Head of caudate nucleus (tissue), 42 donors: ENCODE measurements at places on chromosomes 13 and 19.

GRCh38 chr13:28401303-28402056 is 93.4 kb downstream of the FLT1 start:
- DNase-seq = no peak

GRCh38 chr19:54248016-54248601 is 5.5 kb upstream of the LILRA6 start:
- peak; percentile 24 for DNase-seq

DNA sequence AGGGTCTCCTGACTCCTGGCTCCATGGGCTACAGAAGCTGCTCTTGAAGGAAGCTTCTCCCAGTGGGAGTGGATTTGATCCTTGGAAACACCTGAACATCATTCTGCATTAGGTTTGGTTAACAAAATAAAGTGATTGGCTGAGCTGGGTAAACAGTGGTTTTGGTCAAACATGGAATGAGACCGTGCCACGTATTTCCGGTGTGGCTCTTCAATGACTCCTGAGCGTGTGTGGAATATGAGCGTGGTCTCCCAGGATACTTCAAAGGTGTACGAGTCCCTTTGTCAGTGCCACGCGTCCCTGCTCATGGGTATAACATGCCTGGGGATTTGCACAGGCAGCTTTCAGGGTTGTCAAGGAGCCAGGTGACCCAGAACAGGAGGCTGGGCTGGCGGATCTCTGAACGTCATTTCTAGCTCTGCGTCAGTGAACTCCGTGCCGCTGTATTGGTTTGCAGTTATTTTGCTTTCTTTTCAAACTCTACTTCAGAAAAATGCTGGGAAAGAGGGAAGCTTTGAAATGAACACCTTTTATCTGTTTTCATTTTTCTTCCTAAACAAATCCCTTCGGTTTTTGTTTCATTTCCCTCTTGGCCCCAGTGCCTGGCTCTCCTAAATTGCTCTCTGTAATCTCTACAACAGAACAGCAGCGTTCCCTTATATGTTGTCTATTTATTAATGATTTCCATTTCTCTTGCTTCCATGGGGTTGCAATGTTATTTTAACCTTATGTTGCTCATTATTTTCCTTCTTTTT is 26.3 kb upstream of the GJB6 start:
- DNase-seq = no peak

DNA sequence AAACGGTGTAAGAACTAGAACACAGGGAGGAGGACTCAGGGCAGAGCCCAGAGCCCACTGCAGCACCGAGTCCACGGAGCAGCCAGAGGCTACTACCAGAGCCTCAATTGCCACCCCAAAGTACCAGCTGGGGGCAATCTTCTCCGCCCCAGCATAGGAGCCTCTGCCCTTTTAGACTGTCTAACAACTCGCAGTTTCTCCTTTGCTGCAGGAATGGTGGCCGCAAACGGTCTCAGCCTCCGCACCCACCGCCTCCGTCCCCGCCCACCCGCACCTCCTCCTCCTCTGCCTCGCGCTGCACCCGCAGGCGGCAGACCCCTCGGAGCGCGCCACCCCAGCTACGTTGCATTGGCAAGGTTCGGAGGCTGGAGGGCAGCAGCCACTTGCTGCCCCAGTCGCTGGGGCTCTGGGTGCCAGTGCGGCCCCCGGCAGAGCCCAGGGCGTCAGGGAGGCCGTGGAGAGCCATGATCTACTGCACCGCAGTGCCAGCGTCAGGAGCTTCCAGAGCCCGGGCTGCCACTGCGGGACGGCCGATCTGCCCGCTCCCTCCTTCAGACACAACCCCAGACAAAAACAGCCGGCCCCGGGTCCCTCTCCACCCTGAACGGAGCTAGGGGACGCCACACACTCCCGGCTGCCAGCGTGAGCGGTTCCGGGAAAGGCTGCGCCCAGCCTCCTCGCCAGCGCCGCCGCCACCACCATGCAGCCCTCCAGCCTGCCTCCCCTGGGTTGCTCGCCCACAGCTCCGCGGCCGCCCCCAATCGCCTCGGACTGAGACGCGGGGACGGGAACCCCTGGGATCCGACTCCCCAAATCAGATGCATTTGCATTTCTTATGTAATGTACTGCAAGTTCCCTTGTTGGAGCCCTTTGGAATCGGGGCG is 1.8 kb downstream of the FGF14 start:
- DNase-seq = peak; percentile 55

DNA sequence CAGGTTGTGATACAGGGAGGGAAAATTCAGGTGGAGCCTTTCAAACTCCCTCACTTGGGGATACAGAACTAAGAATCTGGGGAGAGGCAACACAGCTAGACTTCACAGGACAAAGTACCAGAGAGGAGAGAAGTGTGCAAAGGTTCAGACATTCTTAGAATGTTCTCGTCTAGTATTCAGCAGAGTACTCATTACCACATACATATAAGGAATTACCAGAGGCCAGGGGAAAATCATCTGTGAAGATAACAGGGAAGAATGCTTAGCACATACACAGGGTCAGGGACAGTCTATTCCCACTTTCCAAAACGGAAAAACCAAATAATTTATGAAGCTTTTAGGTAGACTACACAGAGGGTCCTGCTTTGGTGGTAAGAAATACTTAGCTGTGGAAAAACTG is 58.1 kb downstream of the TRPC4 start:
- no peak for DNase-seq

- DNase-seq = peak; percentile 4
These were observed 117.2 kb upstream of the ARGLU1 start for GRCh38 chr13:106685143-106685542.

DNA sequence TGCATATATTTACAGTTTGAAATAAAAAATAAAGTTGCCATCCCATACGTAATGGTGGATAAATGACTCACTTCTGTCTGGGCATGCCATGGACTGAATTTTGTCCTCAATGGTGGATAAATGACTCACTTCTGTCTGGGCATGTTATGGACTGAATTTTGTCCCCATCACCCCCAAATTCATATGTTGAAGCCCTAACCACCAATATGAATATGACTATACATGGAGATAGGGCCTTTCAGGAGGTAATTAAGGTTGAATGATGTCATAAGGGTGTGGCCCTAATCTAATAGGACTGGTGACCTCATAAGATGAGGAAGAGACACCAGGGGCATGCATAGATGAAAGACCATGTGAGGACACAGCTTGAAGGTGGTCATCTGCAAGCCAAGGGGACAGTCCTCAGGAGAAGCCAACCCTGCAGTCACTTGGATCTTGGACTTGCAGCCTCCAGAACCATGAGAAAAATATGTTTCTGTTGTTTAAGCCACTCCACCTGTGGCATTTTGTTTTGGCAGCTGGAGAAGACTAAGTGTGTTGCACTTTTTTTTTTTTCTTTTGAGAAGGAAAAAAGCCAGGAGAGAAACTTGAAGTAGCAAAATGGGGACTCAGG is 41.8 kb downstream of the RFC3 start:
- DNase-seq = no peak

GRCh38 chr13:95471960-95472359 is 80.6 kb upstream of the CLDN10 start:
- DNase-seq = no peak

GRCh38 chr19:6023085-6023682 is 45.2 kb upstream of the RANBP3 start:
- DNase-seq = no peak

DNA sequence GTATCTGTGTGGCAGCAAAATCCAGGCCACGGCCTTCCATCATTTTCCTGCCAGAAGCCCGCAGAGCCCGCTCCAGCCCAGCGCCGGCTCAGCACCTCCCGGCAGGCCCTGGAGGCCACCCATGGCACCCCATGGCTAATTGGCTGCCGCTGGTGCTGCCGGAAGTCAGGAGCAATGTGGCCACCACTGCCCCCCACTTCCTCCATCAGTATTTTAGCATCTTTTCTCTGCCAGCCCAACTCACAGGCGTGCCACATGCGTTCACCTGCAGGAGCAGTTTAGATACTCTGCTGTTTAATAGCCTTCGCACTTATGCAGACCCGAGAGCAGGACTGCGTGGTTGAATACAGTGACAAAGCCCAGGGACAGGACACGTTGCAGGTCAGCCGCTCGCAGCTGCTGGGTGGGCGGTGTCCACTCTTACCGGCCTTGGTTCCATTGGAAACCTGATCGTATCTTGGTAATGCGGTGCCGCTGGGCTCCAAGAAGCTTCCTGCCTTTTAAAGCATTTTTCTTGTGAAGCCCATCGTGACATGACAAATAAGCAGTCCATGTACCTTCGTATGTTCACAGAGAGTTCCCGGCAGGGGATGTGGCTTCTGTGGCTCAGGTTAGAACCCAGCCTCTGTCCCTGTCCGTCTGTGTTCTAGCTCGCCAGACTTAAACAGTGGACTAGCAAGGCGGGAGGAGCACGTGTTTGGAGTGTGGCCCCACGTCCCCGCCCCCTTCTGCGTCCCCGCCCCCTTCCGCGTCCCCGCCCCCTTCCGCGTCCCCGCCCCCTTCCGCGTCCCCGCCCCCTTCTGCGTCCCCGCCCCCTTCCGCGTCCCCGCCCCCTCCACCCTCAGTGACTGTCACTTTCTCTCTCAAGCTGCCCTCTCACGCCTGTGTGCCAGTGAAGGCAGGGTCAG is 162.0 kb upstream of the SOX1 start:
- peak; percentile 4 for DNase-seq

DNA sequence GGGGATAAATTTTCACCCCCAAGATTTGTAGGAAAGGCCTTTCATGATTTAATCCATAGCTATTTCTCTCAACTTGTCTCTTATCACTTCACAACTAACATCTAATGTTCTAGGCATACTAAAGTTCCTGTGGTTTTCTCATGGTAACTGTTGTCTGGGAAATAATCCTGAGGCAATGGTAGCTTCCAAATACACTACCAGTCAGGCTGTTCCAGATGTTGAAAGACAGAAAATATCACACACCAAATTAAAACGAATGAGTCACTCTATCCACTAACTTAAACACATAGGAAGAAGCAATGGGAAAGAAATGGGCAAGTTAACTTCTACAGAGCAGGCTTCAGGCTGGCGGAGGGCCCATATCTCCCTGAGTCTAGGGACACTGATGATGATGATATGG is 77.7 kb upstream of the MYO16 start:
- DNase-seq = no peak

- no peak for DNase-seq
These were observed 881.9 kb downstream of the SLITRK6 start for GRCh38 chr13:84917252-84917878.

DNA sequence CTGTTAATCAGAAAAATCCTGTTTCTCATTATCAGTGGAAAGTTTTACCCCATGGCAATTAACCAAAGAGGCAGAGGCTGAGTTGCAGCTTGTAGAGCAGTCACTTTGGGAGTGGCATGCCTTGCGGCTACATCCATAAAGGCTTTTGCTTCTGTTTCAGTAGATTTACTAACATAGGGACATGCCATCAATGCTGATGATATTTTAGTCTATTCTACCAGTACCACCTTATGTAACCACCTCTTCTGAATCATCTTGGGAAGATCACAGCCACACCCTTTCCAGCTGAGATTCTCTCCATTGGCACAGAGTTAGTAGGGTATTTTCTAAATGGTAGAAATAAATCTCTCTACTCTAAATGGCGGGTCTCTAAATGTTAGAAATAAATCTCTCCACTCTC is 37.5 kb downstream of the POSTN start:
- DNase-seq = no peak

- DNase-seq = peak; percentile 97
These were observed 913 bp upstream of the ELAVL3 start for GRCh38 chr19:11481534-11482383.

DNA sequence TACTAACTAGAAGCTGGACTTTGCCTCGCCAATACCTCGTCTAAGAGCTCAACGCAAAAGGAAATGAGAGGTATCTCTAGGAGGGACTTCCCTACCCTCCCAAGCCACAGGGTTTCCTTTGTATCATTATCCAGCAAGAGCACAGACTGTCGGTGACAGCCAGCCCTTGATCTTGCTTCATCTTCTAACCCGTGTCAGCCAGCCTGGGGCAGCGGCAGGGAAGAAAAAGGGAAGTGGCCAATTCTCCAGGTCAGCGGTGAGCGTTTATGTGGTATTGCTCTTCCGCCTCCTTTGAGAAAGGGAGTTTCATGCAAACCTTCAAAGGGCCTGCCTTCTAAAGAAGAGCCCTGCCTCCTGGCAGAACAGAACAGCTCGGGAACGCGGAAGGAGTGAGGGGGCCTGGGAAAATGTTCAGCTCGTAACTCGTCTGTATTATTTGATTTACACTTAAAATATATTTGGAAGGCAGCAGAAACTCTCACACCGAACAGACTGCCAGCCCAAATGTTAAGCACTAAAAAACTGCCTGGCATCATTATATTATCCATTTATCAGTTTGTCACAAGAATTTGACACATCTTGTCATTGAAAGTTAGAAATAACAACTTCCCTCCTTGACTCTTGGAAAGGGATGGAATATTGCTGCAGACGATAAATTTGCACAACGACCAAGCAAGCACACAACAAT is 41.8 kb downstream of the EFNB2 start:
- no peak for DNase-seq

DNA sequence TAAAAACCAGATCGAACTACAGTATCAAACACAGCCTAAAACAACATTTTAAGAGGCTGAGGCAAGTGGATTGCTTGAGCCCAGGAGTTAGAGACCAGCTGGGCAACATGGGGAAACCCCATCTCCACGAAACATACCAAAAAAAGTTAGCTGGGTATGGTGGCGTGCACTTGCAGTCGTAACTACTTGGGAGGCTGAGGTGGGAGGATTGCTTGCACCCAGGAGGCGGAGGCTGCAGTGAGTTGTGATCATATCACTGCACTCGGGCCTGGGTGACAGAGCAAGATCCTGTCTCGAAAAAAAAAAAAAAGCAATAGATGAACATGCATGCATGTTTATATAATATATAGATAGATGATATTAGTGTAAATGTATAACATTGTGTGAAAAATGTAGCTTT is 5.2 kb upstream of the MRPS31 start:
- DNase-seq = no peak

DNA sequence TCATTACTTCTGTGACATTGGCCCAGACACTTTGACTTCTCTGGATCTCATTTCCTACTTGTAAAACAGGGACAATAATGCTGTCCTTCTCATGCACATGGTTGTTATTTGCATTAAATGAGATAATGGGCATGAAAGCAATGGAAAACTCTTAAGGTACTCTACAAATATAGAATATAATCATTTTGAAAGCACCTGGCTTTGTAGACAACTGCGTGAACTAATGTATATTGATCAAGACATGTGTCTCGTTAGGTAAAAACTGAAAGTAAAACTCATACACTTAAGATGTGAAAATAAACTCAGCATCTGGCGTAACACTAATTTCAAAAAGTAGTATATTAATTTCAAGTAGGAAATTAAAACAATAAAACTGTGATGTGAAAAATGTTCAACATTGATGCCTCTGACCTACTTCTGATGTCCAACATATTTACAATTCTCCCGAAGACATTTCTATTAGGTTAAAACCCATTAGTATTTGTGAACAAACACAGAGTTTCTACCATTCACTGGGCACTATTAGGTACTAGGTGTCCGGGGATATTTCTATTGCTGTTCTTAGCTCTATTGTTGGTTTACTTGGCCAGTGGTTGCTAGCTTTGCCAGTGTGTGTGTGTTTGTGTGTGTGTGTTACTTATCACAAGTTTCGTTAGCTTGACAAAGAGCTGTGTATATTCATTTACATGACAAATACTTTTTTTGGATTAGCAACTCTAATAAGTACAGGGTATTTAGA is 220.5 kb downstream of the KCNRG start:
- DNase-seq = no peak
